ENCODE measurements at places on chromosomes 2 and 18. TPM values are rescaled to one million over a fixed set of nuclear protein-coding genes. Genes with fewer than 3 reads are reported as not detected.

The LYPD6B gene
- 14.5 TPM for total RNA-seq

GRCh38 chr2:145957929-145958328, 1438.0 kb upstream of the ZEB2 start:
- no peak for DNase-seq
- H3K27me3 ChIP-seq, result no peaks in the 10 kb centered on the region
- no peak overlapping the region for H3K4me3 ChIP-seq
- H3K36me3 ChIP-seq, result peaks cover 4% of the 10 kb centered on the region

GRCh38 chr2:12506846-12507245, 209.9 kb upstream of the TRIB2 start:
- no peaks in the 10 kb centered on the region for H3K36me3 ChIP-seq
- no peak overlapping the region for H3K27ac ChIP-seq
- DNase-seq, result no peak
- H3K4me3 ChIP-seq, result no peak overlapping the region

The SLC16A14 gene
- 21.6 TPM for total RNA-seq

The MFSD2B gene
- not detected for total RNA-seq
